ENCODE measurements at places on chromosomes 12 and 14.

- DNase-seq = no peak
These were observed 5.3 kb downstream of the ALDH1L2 start for GRCh38 chr12:105078712-105079570.

DNA sequence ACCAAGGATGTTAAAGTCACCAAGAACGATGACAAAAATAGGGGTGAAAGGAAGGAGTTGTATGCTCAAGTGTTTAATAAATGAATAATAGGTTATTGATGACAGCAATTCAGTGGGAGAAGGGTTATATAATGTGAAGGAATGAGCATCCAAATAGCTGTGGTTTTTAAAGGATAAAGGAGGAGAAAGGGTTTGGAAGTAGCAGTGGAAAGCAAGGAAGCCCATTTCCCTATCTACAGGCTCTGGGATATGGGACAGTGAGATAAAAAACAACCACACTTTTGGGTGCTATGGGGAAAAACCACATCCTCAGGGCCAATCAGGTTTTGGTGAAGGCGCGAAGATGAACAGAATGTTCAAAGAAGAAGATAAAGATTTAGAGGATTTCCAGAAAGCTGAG is 258.6 kb downstream of the ZFP36L1 start:
- DNase-seq = no peak

DNA sequence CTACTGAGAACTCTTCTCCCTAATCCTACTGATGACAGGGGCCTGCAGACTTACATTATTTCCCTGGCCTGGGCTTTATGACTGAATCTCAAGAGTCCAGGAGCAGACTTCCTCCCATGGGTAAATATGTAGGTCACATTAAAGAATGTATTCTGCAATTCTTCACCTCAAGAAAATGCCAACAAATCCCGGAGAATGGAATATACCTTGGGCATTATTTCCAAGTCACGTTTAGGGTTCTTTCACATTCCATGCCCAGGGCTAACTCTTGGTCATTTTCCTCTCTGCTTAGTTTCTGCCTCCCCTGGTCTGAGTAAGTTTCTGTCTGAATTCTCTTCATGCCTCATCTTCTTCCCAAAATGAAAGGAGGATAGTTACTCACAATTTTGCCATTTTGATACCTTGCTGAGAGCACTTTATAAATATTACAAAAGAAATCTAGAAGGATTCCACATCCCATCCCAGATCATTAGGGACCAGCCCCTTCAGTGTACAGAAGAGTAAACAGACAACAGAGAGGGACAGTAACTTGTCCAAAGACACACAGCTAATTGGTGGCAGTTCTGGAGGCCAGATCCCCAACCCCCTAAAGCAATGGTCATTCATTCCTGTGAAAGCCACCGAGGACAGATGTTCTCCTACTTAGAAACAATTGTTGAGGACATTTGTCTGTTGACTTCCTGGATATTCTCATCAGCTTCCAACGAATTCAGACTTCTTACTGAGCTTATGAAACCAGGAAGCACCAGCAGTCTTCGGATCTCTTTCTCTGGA is 605 bp downstream of the PAH start:
- DNase-seq = no peak

DNA sequence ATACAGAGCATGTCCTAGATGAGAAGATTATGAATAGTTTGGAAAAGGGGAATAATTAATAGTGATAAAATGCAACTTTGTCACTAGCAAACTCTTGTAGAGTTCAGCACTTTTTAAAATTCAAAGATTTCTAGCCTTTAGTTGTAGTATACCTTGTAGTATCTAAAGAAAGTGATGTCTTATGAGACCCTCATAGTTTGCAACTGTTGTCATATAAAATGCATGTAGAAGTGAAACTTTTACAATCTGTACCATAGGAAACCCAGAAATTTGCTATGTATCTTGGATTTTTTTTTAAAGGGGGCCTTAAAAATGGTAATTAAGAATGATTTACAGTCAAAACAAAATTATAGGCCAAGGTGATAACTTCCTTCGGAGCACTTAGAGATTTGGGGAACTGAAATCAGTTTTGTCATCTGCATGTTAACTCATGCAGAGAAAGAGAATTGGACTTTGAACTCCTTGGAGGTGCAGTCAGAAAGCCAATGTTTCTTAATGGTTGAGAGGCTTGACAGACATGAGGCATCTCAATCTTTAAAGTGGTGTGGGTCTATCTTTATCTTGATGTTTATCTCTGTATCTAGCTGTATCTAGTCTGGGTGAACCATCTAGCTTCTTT is 1.3 kb downstream of the LRRK2 start:
- DNase-seq = no peak

GRCh38 chr14:68464711-68465110 is 328.2 kb downstream of the ZFP36L1 start:
- no peak for DNase-seq

DNA sequence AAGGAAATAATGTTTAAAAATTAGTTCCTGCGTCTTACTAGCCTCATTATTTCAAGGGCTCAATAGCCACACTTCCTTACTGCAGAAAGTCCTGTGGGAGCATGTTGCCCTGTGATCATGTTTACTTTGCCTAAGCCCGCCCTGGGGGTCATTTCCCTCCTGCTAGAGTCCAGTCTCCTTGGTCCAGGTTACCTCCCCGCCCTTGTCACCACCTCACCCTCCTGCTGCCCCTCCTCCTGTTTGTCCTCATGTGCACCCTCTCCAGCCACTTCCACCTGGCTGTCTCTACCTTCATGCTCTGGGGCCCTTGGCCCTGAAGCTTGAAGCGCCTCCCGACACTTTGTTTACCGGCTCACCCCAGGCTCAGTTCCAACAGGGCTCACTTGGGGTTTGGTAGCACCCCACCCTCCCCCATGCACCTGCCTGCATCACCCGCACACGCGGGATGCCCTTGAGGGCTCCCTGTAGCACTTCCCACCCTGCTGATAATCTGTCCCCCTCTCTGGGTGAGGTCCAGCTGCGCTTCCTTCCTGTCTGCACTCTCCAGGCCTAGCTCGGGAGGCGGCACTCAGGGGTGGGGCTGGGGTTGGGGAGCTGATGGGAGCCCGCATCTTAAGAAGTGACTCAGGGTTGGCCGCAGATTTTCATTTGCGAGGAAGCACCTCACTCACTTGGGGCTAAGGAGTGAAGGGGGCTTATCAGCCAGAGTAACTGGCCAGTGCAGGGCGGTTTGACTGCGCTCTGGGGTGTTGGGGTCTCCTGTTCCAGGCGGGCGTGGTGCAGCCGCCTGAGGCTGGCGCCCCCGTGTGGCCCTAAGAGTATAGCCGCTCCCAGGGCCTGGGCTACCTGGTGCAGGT is 40.1 kb downstream of the SMIM41 start:
- no peak for DNase-seq

- DNase-seq = no peak
These were observed 54.1 kb downstream of the IRF2BPL start for GRCh38 chr14:76974365-76974764.

DNA sequence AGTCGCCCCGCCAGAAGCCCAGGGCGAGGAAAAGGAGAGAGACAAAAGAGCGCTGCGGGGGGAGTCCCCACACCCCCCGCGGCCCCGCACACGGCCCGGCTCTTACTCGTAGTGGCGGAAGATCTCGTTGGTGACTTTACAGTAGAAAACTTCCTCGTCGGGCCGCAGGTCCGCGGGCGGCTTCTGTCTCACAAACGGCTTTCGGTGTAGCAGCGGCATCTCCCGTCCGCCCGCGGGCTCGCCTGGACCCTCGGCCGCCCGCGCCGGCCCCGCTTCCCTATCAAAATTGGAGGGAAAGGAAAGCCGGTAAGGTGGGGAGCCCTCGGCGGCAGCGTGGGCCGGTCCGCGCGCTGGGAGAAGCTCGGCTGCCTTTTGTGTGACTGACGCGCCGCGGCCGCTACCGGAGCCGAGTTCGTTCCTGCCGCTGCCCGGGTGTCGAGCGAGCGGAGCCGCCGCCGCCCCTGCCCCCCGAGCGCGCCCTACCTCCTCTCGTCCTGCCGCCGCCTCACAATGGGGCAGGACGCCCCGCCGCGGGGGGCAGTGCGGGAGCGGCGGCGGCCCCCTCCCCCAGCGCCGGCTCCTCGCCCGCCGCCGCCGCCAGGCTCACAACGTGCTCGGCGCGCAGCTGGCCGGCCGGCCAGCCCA is 652 bp downstream of the BAZ1A start:
- DNase-seq = peak; percentile 55

DNA sequence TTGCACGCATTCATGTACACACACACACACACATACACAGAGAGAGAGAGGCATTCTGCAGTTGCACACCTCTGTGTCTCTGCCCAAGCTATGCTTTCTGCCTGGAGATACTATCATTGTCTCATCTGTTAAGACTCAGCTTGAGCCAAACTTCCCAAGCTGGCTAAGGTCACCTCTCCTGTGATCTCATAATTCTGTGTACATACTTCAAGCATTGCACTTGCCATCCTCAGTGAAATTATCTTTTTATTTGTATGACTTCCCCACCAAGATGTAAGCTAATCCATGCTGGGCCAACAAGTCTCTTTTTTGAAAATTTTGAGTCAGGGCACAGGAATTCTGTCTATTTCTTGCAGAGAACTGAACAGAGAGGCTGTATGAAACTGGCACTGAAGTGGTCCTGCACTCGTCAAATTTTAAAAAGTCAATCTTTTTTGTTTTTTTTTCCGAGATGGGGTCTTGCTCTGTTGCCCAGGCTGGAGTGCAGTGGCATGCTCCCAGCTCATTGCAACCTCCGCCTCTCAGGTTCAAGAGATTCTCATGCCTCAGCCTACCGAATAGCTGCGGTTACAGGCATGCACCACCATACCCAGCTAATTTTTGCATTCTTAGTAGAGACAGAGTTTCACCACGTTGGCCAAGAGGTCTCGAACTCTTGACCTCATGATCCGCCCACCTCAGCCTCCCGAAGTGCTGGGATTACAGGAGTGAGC is 44.3 kb downstream of the TMTC1 start:
- DNase-seq = no peak

DNA sequence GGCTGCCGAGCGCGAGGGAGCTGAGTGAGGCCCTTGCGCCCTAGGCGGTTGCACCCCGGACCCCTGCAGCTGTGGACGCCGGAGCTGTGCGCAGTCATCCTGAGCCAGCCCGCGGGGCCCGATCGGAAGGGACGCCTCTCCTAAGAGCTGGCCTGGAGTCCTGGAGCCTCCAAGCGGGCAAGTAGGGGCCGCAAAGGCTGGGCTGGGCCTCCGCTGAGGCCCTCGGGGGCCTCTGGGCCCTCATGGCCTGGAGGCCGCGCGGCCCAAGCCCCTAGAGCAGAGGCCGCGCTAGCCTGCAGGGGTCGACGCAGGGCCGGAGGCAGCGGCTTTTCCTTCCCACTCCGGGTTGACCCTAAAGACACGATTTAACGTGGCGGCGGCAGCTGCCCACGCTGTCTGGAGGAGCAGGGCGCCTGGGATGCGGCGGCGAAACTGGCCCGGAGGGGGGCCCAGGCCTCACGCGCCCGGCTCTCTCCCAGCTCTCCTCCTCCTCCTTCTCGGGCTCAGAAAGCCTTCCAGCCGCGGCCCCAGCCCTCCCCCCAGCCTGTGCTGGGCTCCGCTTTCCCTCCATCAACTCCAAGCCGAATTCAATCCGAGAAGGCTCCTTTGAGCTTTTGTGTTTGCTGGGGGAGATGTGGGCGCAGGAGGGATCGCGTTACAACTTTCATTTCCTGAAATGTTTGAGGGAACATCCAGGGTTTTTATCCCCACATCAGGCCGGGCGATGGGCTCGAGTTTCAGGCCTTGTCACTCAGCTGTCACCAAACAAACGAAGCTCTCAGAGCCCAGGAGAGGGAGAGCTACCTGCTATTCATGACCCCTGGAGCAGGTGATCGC is 11.6 kb downstream of the SIX1 start:
- DNase-seq = no peak

DNA sequence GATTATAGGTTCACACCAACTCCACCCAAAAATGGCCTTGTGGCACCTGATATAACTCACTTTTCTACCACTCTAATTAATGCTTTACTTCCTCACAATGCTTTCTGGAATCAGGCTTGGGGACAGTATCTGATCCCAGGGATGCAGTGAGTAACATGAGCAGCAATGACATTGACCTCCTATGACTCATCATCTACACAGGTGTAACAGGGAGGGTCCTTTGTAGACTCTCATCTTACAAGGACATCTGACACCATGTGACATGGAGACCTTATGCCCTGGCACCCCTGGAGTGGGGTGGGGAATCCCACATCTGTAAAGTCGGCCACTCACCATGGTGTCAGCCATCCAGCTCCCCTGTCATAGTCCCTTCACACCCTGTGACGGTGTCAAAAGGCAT is 586.4 kb downstream of the MED13L start:
- no peak for DNase-seq

GRCh38 chr14:22541721-22542120 is 47.3 kb downstream of the DAD1 start:
- no peak for DNase-seq

- DNase-seq = no peak
These were observed 4.6 kb upstream of the SPX start for GRCh38 chr12:21521541-21521940.

DNA sequence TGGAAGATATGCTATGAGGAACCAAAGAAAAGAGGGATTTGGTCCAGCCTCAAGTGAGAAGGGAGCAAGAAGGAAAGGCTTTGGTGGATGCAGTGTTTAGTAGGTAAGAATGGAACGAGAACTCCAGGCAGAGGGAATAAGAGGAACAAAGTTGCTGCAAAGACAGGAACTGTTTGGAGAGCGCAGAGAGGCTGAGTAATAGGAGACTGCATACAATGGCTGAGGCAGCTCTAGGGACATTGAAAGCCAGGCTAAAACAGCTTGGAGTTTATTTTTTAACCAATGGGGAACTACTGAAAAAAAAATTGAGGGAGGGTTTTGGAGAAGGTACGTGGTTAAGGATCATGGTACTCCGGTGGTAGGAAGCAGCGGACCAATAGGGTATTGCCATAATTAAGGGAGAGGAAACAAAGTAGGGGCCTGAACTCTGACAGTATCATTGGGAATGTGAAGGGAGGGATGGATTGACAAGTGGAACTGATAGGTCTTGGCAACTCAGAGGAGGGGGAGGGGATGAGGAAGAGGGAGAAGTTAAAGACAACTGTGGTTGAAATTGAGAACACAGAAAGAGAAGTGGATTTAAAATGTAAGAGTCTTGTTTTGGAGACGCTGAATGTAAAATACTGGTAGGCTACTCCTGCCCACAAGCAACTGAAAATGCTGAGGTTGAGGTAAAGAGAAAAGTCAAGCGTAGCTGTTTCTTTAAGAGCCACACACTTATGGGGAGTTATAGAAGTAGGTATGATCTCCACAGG is 4.8 kb downstream of the ASCL4 start:
- DNase-seq = no peak
